ENCODE measurements at places on chromosomes 6 and 20.

- DNase-seq: no peak
These were observed 56.1 kb downstream of the NFATC2 start for GRCh38 chr20:51486197-51487005.

GRCh38 chr6:152426276-152426675 is 210.9 kb downstream of the SYNE1 start:
- DNase-seq: no peak

GRCh38 chr6:127458817-127459216 is 372 bp downstream of the KIAA0408 start:
- DNase-seq: peak; percentile 45

DNA sequence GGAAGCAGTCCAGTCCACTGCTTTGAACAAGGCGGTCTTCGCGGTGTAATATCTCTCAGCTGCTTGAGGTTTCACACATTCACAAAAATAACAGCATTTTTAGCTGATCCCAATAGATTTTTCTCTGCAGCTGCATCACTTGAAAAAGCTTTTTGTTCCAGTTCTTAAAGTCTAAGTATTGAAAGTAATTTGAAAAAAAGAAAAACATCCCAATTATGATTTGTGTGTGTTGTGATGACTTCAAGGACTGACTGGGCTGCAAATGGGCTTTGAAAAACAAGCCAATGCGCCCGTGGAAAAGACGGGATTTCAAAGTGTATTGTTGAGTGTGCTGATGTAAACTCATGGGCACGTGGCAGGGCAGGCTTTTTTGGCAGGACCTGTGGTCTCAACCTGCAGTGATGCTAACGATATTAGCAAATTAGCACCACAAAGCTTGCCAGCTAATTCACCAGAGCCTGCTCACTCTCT is 151.1 kb downstream of the TMEM242 start:
- DNase-seq: no peak

- DNase-seq: peak; percentile 17
These were observed 4.3 kb downstream of the REV3L start for GRCh38 chr6:111478749-111479148.

DNA sequence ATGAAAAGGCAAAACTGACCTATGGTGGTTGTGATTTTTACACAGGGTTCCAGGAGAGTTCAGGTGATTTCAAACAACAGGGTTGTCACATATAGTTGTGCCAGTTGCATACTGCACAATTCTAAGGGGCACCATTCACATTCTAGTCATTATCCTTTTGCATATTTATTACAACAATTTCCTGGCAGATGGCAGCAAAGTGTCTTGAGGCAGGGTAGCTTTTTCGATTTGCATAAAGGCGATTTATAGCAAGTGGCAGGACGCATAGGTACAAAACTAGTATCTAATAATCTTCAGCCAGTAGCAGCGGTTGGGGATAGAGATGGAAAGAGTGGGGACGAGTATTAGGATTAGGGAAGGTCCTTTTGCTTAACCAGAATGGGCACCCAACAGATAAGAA is 46.5 kb upstream of the TRAF3IP2 start:
- DNase-seq: peak; percentile 60

DNA sequence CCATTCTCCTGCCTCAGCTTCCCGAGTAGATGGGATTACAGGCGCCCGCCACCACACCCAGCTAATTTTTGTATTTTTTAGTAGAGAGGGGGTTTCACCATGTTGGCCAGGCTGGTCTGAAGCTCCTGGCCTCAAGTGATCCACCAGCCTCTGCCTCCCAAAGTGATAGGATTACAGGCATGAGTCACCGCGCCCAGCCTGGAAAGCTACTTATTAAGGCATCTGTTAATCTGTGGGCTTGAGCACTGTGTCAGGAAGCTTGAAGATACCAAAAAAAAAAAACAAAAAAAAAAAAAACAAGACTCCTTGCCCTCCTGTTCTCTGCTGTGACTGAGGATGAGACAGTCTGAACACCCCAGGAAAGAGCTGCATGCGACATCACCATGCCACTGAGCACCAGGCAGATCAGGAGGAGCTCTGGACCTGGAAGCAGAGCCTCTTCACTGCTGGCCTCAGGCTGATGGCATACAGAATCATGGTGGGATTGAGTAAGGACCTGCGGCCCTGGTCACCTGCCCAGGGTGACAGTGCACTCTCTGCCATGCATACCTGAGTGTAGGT is 166.5 kb upstream of the SNX9 start:
- peak; percentile 97 for DNase-seq

DNA sequence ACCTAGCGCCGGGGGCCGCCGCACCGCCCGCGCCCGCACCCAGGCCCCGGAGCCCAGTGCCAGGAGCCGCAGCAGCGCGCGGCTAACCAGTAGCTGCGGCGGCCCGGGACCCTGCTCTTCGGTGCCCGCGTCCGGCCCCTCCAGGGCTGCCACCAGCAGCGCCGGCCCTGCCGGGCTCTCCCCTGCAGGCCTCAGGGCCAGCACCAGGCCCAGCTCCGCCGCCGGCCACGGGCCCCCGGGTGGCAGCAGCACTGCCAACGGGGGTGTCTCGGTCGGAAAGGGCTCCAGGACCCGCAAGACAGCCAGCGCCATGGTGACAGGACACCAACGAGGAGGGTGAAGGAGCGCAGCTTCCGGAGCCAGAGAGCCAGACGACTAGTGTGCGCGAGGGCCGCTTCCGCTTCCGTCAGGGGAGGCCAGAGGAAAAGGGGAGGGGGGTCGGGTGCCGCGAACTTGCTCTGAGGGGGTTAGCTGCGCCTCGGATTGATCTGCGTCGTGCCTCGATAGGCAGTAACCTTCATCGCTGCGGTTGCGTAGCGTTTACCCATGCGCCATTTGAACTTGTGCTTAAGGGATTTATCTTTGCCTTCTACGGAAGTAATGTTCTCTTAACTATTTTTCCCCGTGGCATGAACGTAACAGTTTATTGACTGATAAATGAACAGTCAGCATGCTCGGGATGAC is at the start of gene PEX6:
PEX6 (minus strand) TSS at position 343 of the 684 bp plus-strand sequence; CDS start at position 312, 31 bp downstream.
- peak; percentile 93 for DNase-seq
